ENCODE measurements at places on chromosomes 12 and 14.

DNA sequence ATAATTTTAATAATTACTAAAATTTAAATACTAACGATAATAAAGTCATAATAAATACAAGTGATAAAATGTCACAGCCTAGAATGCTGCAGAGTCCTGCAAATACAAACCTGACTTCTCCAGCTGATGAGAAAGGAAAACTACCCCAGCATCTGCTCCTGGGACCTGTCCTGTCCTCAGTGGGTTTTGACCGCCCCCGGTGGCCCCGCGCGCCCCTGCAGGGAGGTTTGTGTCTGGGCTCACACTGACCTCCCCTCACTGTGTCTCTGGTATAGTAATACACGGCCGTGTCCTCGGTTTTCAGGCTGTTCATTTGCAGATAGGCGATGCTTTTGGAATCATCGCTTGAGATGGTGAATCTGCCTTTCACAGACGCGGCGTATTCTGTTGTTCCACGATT lies 1139.4 kb downstream of the TMEM121 start:
- no peak for DNase-seq

GRCh38 chr14:73784181-73784987 lies 67.2 kb upstream of the PTGR2 start:
- DNase-seq = no peak

DNA sequence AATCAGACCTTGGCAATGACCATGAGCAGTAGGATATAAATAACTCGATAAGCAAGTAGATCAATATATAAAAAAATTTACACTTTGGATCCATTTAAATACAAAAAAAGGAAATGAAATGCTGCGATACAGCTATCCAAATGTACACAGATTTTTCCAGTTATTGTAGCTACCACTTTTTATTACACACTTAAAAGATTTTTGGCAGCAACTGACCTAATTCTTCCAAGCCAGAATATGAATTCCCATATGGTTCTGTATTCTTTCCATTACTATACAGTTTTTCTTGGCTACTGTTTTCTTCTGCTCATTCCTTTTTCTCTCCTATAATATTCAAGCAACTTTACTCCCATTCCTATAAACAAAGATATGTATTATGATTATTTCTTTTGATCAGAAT lies 52.2 kb downstream of the TMTC1 start:
- DNase-seq = no peak

GRCh38 chr14:50007123-50007903 lies 109.1 kb downstream of the VCPKMT start:
- DNase-seq = no peak

DNA sequence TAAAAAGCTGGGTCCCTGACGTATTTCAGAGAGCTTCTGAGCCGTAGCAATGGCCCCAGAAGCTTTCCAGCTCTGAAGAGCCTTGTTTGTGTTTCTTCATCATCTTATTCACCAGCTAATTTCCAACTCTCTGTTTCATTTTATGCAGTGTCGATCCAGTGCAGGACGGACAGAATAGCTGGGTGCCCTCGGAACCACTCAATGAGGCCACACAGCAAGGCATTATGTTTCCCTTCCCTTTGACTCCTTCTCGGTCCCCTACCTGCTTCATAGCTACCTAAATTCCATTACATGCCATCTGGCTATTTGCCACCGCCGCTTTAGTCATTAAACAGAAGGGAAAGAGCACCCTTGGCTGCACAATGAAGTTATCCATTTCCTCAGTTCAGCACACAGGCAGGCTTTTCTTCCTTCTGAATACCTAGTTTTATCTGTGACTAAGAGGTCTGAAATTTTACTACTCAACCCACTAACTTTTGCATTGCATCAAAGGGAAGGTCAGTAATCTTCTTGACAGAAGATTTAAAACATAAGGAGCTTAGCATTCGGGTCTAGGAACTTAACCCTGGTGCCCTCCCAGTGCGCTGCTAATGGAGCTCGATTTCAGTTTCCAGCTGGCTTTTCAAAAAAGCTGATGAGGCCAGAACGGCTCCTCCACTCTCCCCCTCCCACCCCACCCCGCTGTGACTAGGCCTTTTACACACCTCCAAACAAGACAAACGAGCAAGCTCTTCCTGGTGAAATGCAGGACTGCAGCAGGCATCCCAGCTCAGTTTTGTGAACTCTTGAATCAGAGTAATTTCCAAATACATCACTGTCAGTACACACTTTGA lies 176.8 kb downstream of the GXYLT1 start:
- DNase-seq = no peak

DNA sequence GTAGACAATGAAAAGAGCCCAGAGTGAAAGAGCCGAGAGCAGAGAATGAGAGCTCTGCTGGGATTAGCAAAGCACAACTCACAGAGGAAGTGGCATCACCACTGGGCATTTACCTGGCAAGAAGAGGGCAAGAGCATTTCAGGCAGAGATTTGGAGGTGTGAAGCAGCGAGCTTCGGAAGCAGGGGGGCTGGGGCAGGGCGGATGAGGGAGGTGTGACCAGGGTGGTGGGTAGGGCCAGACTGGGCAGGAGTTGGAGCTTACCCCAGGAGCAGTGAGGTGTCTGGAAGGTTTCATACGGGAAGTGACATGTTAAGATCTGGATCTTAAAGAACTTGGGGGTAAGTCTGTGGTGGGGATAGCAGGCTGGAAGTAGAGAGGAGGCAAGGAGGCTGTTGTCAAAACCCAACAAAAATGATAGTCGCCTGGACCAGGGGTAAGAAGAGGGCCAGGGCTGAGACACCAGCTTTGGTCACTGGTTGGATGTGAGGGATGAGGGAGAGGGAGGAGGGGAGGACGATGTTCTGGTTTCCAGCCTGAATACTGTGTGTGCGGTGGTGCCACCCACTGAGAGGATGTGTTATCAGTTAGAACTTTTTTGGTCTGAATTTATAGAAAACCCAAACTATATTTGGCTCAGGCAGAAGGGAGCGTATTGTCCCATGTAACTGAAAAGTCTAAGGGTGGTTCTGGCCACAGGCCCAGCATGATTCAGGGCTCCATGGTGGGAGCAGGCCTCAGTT lies 5.2 kb downstream of the SMIM41 start:
- DNase-seq = peak; percentile 8

Data from GM13976 (cell line).